ENCODE measurements at places on chromosomes 3 and 15. TPM values are rescaled to one million over a fixed set of nuclear protein-coding genes. Genes with fewer than 3 reads are reported as not detected.
A peak's percentile ranks its signal among the peaks of the same experiment; 100 is the strongest.

DNA sequence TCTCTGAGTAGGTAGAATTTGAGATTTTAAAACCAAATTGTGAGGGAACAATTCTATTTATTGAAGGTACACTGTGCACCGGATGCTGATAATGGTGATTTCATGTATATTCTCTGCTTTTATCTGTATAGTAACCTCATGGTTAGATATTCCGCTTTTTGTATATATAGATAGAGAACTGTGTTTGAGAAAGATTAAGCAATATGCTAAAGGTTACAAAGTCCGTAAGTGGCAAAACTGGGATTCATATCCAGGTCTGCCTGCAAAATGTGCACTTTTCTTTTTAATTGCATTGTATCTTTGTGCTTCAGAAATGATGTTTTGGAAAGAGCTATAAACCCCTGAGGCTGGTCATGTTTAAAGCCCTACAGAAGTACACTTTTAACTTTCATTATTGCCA, 635.4 kb upstream of the NECTIN3 start:
- DNase-seq = no peak

WDR49 gene
- 0.32 TPM for total RNA-seq

GRCh38 chr15:34241376-34242330, 16.8 kb downstream of the EMC4 start:
- DNase-seq = peak; percentile 48

FBXW12 gene
- not detected for total RNA-seq

PRSS50 gene
- not detected for total RNA-seq

GRCh38 chr3:27606537-27606936, 115.6 kb downstream of the EOMES start:
- DNase-seq = no peak

All from fibroblast of villous mesenchyme (primary cell).